ENCODE measurements at places on chromosomes 2 and 18.
A peak's percentile ranks its signal among the peaks of the same experiment; 100 is the strongest.

DNA sequence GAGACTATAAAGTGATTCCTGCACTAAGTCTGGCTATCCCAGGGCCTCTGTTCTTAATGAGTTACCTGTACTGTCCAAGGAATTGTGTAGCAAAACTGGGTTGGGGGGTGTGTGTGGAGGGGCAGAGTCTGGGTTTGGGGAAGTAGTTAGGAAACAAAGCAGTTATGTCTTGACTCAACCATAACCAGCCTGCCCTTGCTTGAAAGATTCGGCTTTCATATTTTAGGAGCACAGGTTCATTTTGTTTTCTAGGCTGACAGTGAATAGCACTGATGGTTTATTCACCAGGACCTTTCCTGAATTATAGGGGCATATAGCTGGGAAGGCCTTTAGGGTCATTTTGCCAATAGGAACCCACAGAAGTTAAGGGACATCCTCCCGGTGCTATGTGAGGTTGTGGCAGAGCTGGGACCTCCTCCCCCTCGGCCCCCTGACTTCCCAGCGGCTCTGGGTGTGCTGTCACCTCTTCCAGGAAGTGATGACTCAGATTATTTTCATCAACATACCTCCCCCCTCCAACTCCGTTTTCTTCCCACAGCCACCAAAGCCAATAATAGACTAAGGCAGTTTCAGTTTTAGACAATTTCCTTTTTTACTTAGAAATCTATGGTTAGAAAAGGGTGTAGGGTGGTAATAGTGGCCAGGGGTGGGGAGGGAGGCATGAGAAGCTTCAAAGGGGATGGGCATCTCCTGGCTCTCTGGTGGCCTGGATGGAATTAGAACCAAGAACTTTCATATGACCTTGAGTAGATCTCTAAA is 44.8 kb downstream of the SETBP1 start:
- DNase-seq: peak; percentile 86

DNA sequence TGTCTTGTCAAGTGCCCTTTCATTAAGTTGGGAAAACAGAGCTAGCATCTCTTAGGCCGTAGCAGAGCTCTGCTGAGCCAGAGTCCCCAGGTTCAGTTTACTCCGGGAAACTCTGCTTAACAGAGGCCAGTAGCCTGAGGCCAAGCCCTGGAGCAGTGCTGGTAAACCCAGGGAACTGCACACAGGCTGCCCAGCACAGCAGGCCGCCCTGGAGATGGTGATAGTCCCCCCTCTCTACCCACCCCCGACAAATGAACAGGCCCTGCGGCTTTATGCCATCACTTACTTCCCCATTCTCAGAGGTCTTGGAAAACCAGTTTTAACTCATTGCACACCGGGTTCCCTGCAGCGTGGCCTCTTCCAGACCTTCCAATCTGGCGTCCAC is 3.5 kb downstream of the CNNM4 start:
- DNase-seq: no peak

DNA sequence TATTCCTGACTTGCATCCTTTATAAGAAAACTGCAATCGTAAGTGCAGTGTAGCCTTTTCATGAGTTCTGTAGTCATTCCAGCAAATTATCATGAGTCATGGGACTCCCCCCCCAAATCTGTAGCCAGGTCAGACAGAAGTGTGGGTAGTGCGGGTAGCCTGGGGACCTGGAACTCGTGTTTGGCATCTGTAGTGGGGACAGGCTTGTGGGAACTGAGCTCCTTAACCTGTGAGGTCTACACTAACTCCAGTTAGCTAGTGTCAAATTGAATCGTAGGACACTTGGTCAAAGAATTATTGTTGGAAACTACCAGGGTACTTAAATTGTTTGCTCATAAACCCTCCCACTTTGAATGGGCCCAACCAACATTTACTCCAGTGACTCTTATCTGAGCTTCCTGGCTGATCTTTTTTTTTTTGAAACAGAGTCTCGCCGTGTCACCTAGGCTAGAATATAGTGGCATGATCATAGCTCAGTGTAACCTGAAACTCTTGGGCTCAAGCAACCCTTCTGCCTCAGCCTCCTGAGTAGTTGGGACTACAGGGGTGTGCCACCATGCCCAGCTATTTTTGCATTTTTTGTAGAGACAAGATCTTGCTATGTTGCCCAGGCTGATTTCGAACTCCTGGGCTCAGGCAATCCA is 12.4 kb downstream of the PFN4 start:
- DNase-seq: no peak

GRCh38 chr2:163348857-163349380 is 386.9 kb downstream of the FIGN start:
- no peak for DNase-seq

DNA sequence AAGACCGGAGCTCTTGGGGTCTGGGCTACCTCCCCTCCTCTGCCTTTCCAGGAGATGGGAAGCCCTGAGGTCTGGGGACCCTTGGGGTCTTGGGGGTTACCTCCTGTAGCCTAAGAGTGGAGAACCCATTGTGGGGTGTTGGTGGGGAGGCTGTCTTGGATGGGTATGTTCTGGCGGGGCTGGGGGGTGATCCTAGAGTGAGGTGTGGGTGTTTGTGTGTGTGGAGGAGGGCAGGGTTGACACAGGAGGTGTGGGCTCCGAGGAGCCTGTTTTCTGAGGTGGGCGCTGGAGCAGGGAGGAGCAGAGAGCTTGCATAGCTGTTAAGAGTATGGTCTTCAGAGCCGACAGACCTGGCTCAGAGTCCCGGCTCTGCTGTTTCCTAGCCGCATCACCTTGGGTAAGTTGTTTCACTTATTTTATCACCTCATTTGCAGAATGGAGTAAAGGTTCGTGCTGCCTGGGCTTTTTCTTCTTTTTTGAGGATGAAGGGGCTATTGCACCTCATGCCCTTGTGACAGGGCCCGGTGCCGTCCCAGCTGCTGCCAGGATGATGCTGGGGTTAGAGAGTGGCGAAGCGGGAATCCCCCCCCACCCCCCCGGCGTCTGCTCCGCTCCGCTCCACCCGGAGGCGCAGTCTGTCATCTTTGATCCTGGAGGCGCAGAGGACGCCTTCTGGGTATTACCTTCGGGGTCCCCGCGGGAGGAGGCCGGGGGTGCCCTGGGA is 17.2 kb downstream of the TET3 start:
- no peak for DNase-seq

DNA sequence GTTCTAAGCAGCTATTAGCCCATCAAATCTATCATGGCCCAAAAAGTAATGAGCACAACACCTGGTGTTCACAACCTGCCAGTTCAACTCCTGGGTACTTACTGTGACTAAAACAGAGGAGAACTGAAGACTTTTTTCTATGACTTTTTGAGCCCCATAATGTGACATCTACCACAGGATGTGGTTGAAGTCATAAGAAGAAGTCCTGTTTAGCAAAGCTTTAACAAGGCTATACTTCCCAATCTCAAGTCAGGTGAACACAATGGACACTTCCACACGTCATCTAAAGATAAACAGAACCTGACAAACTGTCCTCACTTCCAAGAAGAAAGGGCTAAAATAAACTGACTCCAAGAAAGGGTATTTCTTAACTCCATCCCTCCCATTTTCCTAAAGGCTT is 138.8 kb downstream of the ATAD2B start:
- DNase-seq: no peak

- DNase-seq: no peak
Observed at GRCh38 chr2:143219266-143219665, 90.0 kb downstream of the ARHGAP15 start.

- DNase-seq: peak; percentile 77
Observed at GRCh38 chr2:120680136-120680761, 55.4 kb upstream of the GLI2 start.

DNA sequence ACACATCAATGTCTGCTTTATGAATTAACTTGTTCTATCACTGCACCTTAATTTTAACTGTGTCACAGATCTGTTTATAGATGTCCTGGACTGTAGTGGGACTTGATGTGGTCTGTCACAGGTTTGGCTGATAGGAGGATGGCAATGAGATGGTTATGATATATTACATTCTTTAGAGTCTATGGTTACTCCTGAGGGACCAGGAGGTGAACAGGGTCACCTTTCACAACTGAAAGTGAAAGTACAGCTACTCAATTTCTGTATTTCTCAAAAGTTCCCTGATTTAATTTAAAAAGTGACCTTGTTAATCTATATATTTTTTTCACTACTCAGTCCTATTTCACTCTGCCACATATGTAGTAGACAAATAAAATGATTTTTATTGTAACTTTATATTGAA is 1284.1 kb upstream of the GYPC start:
- peak; percentile 14 for DNase-seq

DNA sequence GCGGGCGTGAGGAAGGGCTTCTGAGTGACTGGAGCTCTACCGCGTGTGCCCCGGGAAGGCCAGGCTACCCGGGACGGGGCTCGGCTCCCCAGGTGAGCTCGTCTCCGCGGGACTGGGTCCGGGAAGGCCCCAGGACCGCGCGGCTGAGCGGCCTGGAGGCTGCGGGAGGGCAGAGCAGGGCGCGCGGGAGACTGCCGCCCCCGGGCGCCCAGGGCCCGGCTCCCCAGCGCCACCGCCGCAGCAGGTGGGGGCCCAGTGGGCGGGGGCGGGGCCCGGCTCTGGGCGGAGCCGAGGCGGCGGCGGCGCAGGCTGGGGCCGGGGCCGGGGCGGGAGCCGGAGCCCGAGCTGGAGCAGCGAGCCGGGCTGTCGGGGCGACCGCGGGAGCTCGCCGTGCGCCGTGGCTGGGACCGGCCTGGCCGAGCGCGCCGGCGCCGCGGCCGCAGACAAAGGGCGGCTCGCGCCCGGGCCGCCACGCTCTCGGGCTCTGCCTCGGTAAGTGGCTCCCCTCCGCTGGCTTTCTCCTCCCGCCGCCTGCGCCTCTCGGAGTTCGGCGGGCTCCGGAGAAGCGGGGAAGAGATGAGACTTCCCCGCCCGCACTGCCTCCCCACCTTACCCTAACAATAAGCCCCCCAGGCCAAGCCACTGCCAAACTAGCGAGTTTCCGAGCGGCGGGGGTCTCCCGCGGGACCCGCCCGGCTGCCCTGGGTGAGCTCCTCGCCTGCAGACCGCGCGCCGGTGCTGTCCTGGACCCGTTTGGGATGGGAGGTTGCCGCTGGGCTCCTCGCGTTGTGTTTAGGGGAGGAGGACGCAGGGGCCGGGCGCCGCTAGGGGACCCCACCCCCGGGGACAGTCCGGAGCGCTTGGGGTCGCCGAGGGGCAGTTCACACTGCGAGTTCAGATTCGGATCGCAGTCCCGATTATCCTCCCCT is at the start of gene MAPK4:
Gene MAPK4 (plus strand): TSS at position 336 of the 929 bp plus-strand sequence. CDS start 103,872 bp downstream, outside the sequence.
- peak; percentile 73 for DNase-seq

DNA sequence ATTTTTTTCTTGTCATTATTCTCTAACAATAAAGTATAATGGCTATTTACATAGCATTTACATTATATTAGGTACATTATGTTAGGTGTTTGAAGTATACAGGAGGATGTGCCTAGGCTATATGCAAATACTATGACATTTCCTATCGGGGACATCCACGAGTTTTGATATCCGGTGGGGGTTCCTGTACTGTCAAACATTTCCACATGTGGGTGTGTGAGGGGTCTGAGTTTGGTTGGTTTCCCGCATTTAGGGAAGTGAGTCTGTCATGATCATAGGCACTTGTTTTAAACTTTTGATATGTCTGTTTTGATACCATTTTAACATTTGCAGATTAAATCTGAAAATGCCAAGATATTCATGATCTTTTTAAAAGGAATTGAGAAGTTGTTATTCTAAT is 76.0 kb downstream of the CEP192 start:
- DNase-seq: no peak

DNA sequence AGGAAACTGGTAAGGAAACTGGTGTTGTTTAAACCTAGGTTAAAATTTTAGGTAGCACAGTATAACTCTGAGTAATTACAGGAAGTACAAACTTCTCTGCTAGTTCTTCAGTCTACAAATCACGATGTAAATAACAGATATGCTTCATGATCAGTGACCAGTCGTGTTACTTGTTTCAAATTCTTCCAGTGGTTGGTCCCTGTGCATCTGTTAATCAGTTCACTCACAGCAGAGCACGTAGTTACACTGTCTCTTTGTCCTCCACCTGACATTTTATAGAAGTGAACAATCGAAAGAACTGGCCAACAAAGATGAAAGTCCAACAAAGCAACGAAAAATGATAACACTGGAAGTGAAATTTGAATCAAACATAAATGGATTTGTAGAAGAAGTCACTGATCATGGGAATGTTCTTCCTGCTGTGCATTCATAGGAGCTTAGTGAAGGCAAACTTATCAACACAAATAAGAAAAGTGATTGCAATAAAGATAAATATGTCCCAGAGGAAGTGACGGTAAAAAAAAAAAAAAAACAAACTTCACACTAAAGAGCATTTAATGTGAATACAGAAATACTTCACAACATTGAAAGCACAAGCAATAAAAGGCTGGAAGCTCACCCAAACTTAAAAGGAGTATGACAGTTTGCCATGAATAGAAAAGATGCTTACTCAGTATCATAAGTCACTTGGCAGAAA is 7.0 kb downstream of the EIF2AK2 start:
- DNase-seq: no peak

Data from MM.1S (cell line).